HT-29 (cell line): ENCODE measurements at places on chromosomes 7 and 10. TPM values are rescaled to one million over a fixed set of nuclear protein-coding genes. Genes with fewer than 3 reads are reported as not detected.

The ADGRA1 gene
- not detected in 2 replicates for total RNA-seq

The PRDX3 gene
- total RNA-seq, result 142 and 156 TPM in 2 replicates

The EPO gene
- not detected in 2 replicates for total RNA-seq

The CPEB3 gene
- 0.65 and 0.74 TPM in 2 replicates for total RNA-seq

The RBP3 gene
- total RNA-seq, result 0.20 TPM in 1 of 2 replicates, not detected in the other

The SERPINE1 gene
- total RNA-seq, result 4.6 and 5.0 TPM in 2 replicates

The OR2A42 gene
- total RNA-seq, result not detected in 2 replicates

The ENTPD1 gene
- total RNA-seq, result not detected in 2 replicates

The CALML3 gene
- not detected in 2 replicates for total RNA-seq

The LEP gene
- total RNA-seq, result not detected in 2 replicates

The AKR1B15 gene
- not detected in 2 replicates for total RNA-seq

The UNCX gene
- total RNA-seq, result not detected in 2 replicates

The CYP26C1 gene
- total RNA-seq, result 0.18 and 0.23 TPM in 2 replicates

The NYAP1 gene
- total RNA-seq, result 0.03 and 0.21 TPM in 2 replicates

The EBLN1 gene
- not detected in 2 replicates for total RNA-seq

The OR6B1 gene
- not detected in 2 replicates for total RNA-seq

The C10orf62 gene
- not detected in 2 replicates for total RNA-seq

The ANKRD26 gene
- total RNA-seq, result 1.8 and 2.4 TPM in 2 replicates

DNA sequence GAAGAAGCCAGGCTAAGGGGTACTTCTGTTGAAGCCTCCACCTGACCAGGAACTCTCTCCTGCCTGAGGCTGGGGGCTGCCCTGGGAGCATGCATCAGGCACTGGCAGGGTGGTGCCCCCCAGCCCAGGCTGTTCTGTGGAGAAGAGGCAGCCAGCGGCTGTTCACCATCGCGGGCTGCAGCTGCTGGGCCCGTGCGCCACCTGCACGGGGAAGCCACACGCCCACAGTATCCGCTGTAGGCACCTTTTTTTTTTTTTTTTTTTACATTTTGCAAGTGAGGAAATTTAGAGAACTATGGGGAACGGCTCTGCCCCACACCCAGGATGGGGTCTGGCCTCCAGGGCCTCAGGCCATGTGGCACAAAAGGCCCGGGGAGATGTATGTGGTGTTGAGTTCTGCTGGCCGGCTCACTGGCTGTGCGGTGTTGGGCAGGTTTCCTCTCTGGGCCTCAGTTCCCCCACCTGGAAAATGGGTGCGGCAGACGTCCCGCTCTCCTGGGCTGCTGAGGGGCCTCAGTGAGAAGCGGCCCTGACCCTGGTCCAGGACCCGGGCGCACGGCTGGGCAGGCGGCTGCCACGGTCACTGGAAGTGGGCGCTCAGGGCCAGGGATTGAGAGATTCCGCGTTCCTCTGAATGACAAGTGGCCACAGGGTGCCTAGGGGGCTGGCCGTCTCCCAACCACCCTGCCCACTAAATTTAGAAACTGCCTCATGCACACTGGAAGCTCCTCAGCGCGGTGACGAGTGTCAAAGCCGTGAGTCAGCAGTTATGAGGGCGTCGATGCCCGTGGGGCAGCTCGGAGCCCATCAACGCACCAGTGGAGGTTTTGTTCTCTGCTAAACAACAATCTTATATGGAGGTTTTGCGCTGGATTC, 8.8 kb upstream of the INTS1 start:
- DNase-seq, result no peak

- no peak for DNase-seq
These were observed 165.4 kb downstream of the GLI3 start for GRCh38 chr7:42071372-42072261.

DNA sequence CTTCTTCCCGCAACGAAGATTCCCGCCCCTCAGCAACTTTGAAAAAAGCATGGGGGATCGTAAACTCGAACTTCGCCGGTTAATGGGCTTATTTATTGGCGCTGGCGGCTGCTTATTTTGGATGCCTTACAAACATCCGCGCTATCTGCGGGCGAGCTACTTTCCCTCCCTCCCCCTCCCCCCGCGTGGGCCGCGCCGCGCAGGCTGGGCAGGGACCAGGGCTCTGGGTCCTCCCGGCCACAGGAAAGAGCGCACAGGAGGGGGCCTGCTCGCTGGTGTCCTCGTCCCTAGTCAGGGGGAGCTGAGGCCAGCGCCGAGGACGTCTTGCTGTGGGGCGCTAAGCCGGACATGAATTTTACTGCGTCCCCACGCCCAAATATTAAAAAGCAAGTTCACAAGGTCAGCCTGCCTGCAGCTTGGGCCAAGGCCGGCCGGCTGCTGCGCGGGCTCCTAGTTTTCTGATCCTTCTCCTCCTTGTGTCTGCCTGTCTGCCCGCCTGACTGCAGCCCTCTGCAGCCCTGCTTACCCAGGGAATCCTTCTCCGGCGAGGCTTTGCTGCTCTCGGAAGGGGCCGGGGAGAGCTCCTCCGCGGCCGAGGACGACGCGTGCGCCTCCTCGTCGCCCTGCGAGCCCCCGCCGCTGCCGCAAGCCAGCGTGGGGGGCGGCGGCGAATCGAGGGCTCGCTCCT, 1.2 kb downstream of the HOXA10 start:
- DNase-seq, result no peak

- no peak for DNase-seq
These were observed 308.1 kb downstream of the DNAJB6 start for GRCh38 chr7:157644946-157645345.

- no peak for DNase-seq
These were observed 5.1 kb downstream of the ARHGAP22 start for GRCh38 chr10:48599830-48600134.

- DNase-seq, result no peak
These were observed 47.5 kb downstream of the ACSM6 start for GRCh38 chr10:95241533-95241932.

DNA sequence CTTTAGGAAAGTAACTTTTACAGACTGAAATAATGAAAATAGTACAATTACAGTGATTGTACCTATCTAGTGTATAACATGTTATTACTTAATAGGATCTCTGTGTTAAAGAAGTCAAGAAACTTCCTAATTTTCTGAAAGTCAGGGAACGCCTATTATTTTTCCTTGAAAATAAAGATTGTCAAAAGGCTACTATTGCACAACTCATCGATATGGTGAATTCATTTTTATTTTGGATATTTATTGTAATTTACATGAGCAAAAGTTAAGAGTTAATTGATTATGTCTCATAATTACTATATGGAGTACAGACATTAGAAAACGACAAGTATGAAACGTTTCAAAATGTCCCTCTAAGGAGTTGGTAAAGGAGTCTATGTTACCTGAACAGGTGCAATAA, 12.8 kb downstream of the MINDY3 start:
- no peak for DNase-seq

GRCh38 chr10:97497572-97498075, 598 bp downstream of the MMS19 start:
- DNase-seq, result peak; percentile 82

- DNase-seq, result no peak
These were observed 293.1 kb downstream of the ARHGAP12 start for GRCh38 chr10:31635415-31636065.

GRCh38 chr10:20858292-20859124, 38.6 kb downstream of the NEBL start:
- DNase-seq, result peak; percentile 51

GRCh38 chr10:21318540-21319167, 206.8 kb downstream of the SKIDA1 start:
- peak; percentile 20 for DNase-seq

DNA sequence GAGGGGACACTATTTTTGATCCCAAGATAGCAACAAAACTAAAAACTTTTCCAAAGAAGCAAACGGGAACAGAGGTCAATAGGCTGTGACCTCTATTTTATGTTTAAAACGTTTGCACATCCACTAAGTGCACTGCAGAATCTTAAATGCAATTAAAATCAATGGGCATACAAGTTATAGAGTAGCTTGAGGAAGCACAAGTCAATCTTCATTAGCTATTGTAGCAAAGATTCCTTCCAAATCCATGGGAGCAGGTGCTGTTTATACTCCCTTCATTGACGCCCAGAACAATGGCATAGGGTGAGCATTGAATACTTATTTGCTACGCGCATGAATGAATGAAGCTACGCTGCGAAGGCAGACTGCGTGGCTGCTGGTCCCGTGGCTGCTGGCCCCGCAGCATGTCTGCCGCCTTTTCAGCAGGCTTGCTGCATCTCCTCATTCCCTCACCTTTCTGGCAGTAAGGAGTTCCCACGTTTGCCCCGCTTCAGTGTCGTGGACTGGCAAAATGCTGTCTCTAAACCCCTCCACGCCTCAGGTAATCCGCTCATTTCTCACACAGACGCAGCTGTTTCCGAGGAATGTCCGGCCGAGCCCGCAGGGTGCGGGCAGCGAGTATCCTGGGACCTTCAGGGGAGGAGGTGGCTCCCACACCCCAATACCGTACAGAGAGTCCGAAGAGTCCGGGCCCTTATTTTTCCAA, 754 bp upstream of the PHYHIPL start:
- DNase-seq, result no peak

- peak; percentile 3 for DNase-seq
These were observed 48.1 kb downstream of the INSYN2A start for GRCh38 chr10:127148066-127148932.

- DNase-seq, result no peak
These were observed 16.2 kb downstream of the TMEM72 start for GRCh38 chr10:44927352-44927751.

GRCh38 chr10:32887481-32887880, 70.5 kb downstream of the ITGB1 start:
- DNase-seq, result no peak

GRCh38 chr7:70621954-70622600, 509.9 kb upstream of the GALNT17 start:
- no peak for DNase-seq

GRCh38 chr10:102704915-102705314, 9.3 kb downstream of the ARL3 start:
- no peak for DNase-seq

GRCh38 chr7:133489906-133490305, 237.0 kb downstream of the EXOC4 start:
- no peak for DNase-seq

GRCh38 chr7:102934701-102935100, 21.9 kb downstream of the LRRC17 start:
- no peak for DNase-seq

GRCh38 chr10:77041636-77042258, 595.9 kb downstream of the KCNMA1 start:
- DNase-seq, result no peak

GRCh38 chr7:33590916-33591315, 314.4 kb upstream of the BMPER start:
- no peak for DNase-seq

GRCh38 chr10:44552726-44553125, 167.8 kb upstream of the CXCL12 start:
- DNase-seq, result no peak

GRCh38 chr10:4457597-4457996, 368.4 kb upstream of the AKR1E2 start:
- no peak for DNase-seq

GRCh38 chr10:72814099-72814790, 79.3 kb upstream of the OIT3 start:
- DNase-seq, result no peak

DNA sequence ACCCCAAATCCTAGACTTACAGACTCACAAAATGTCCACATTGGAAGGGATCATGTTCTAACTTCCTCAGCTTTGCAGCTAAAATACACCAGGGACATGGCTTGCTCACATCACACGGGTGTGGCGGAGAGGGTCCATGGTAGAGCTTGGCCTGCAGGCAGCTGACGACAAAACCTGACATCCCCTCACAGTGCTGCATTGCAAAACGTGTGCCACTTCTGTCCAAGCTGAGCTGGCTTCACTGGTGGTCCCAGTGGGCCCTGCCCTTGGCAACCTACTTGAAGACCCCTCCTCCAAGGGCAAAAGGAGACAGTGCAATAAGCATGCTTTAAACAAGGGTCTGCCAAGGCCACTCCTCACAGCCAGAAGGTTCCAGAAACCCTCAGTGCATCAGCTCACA, 21.9 kb downstream of the ANXA11 start:
- no peak for DNase-seq

DNA sequence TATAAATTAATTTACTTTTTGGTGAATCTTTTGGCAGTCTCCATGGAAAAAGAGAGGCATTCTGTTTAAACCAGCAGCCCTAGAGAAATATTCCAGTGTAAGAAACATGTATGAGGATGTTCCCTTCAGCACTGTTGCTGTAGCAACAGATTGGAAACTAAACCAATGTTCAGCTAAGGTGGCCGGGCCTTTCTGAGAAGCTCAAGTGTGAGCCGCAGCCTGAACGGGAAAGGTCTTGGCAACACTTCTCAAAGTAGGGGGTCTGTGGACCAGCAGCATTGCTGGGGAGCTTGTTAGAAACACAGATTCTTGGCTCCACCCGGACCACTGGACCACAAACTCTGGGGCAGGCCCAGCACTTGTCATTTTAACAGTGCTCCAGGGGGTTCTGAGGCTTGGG, 36.2 kb downstream of the RAMP3 start:
- no peak for DNase-seq

DNA sequence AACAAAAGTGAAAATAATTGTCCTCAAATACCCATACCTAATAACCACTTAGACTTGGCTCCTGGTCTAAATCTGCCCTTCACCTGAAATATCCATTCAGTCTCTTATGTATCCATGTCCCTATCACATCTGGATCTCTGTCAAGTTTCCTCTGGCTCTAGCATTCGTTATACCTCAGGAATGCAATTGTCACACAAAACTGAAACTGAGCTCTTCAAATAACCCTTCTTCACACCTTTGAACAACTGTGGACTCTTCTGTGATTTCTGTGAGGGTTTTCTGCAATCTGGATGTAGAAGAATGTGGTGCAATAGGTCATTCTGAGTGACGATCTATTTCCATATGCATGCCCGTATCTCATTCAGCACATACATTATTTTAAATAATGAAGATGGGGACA, 53.5 kb upstream of the FGL2 start:
- DNase-seq, result no peak

GRCh38 chr7:127391591-127392181, 822 bp downstream of the ZNF800 start:
- no peak for DNase-seq

DNA sequence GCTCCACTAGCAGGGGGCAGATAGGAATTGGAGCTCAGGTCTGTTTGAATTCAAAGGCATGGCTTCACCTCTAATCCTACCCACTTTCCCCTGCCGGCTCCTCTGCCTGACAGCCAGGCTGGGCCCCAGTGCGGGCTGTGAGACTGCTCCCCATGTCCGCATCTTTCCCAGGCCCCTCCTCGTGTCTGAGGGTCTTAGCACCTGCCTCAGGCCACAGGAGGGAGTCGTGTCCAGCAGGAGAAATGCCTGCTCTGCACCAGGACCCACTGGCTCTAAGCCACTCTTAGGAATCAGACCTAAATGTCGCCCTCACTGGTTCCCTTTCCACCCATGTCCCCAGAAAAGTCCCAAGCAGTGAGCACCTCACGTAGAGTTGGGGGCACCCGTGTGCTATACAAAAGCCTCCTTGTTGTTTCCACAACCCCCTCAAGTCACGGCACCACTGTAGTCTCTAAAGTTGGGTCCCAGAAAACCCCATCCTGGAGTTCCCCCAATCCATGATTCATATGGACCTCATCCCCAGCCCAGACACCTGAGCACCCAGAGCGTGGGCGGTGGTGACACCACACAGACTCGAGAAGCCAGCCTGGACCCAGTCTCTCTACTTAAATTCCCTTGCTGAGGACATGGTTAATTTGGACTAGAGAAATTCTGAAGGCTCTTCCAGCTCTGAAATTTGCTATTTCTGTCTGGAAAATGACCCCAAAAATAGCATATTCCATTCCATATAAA, 466.4 kb upstream of the ZMIZ1 start:
- no peak for DNase-seq

GRCh38 chr7:18638594-18639452, 143.3 kb downstream of the HDAC9 start:
- no peak for DNase-seq

- DNase-seq, result peak; percentile 75
These were observed 98.0 kb upstream of the MBL2 start for GRCh38 chr10:52870562-52870961.
